ENCODE measurements at places on chromosomes 1 and 21. TPM values are rescaled to one million over a fixed set of nuclear protein-coding genes. Genes with fewer than 3 reads are reported as not detected.

- no peak for DNase-seq
Measured at GRCh38 chr1:105909811-105910210, 1146.7 kb upstream of the PRMT6 start.

DNA sequence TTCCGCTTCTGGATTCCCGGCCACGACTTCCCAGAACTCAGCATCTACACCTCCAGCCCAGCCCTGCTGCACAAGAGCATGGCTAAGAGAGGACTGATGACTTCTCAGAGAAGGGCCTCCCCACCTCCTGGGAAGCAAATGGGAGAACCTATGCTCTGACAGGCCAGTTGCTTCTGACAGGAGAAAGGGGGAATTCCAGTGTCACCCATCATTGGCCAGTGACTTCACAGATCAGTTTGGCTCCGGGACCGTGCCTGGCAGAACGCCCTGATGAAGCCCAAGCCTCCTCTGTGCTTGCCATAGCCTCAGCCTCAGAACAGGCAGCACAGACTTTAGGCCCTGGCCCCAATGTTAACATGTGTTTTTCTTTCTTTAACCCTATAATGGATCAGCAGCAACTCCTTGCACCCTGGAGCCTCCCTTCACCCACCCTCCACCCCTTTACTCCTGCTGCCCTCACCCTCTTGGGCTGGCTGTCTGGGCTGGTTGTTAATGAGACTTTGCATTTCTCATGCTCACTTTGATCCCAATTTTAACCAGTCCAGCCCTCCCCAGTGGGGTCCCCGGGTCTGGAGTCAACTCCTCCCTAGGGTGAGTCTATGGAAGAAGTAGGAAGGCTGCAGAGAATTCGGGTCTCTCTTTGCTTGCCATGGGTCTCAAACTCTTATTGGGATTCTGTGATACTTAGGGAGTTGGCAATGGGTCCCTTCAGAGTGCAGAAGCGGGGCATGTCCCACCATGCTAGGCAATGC is 42.7 kb upstream of the SLC30A1 start:
- DNase-seq, result peak; percentile 69

DNA sequence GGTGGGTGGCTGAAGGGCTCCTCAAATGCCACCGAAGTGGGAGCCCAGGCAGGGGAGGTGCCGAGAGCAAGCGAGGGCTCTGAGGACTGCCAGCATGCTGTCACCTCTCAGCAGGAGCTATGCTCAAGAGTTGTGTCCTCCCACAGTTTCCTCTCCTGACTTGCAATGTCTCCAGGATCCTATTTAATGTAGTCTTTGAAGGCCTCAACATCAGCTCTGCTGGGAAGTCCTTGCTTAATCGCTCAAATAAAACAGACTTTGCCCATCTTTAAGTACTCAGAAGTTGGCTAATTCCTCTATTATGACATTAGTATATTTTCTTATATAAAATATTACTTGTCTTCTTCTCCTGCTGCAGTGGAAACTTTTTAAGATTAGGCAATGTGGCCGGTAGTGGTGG is 154.2 kb upstream of the NRIP1 start:
- no peak for DNase-seq

GRCh38 chr1:81682490-81682889 is 118.2 kb upstream of the ADGRL2 start:
- peak; percentile 71 for DNase-seq

DNA sequence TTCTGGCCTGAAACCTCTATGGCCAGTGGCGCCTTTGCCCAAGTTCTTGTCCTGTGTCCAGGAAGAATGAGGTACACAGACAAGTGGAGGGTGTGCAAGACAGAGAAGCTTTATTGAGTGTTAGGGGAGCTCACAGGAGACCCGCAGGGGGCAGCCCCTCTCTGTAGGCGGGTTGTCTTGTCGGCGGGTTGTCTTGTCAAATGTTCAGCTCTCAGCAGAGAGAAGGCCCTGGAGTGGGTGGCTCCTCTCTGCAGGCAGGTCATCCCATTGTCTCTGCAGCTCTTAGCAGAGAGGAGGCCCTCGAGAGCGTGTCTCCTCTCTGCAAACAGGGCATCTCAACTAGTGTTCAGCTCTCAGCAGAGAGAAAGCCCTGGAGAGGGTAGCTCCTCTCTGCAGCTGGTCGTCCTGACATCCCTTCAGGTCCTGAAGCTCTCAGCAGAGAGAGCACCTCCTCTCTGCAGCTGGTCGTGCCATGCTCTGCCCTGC is 11.0 kb downstream of the COL6A2 start:
- DNase-seq, result no peak

- DNase-seq, result no peak
Measured at GRCh38 chr1:42951588-42951987, 7.1 kb downstream of the SLC2A1 start.

GRCh38 chr1:180560868-180561600 is 2.3 kb downstream of the OVAAL start:
- DNase-seq, result peak; percentile 64

GRCh38 chr1:212060632-212061472 is 25.3 kb downstream of the DTL start:
- DNase-seq, result no peak

DNA sequence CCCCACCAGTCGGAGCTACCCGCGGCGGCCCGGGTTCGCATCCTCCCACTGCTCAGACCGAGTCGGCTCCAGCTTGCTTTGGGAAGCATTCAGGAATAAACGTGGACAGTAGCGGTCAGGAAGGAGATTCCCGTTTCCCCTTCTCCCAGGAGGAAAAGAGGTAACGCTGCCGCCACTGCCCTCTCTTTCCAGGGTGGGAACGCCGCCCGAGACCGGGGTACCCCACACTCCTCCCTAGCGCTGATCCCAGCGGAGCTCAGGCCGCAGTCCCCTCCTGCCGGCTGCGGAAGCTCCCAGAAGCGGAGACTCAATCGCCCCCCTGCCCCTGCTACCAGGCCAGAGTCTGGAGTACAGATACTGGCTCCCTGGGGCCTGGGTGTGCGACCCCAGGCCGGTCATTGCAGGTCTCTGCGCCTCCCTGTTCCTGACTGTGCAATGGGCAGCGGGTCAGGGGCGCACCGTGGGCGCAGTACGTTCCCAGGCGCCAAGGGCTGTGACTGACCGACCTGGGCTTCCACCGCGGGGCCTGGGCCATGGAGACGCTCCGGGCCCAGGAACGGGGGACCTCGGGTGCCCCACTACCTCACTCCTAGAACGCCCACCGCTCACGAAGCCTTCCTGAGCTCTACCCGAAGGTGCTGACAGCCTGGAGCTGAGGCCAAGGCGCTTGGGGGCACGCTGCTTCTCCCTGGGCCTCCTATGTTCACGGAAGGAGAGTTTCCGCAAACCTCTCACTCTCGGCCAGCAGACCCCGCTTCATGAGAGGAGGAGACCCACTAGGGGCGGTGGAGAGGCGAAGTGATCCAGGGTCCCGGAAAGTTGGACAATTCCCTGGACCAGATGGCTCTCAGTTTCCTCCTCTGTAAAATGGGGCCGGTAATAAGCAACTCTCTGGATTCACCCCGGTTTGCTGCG is 7.8 kb downstream of the DMRTA2 start:
- DNase-seq, result no peak

GRCh38 chr1:27600498-27601175 is 3.3 kb downstream of the AHDC1 start:
- no peak for DNase-seq

DNA sequence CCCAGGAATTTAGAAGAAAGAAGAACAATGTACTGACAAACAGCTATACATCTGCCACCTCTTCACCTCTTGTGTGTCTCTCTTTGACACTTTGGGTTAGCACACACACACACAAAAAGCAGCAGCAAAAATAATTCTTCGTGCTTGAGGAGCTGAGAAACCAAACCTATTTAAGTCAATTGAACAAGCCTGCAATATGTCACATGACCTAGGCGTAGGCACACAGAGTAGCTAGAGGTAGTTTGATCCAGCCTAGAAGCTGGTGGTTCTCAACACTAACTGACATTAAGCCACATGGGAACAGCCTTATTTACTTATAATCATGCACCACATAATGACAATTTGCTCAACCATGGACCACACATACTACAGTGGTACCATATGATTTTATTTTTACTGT is 32.3 kb downstream of the RRAGC start:
- DNase-seq, result no peak

- no peak for DNase-seq
Measured at GRCh38 chr1:196059210-196059609, 549.0 kb downstream of the KCNT2 start.

- DNase-seq, result peak; percentile 91
Measured at GRCh38 chr1:64476251-64476952, 6.5 kb downstream of the CACHD1 start.

DNA sequence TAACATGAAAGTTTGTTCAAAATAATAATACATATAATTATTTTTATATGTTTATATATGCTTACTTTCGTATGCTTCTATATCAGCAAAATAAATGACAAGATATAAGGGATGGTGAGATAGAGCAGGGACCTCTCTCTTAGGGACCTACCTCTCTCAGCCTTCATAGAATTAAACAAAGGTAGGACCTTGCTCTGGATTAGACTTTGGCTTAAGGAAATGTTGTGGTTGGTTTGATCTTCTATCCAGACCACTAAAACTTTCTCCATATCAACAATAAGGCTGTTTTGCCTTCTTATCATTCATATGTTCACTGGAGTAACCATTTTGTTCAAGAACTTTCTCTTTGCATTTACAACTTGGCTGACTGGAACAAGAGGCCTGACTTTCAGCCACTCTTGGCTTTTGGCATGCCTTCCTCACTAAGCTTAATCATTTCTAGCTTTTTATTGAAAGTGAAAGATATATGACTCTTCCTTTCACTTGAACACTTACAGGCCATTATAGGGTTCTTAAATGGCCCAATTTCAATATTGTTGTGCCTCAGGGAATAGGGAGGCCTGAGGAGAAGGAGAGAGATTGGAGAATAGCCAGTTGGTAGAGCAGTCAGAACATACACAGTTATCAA is 14.4 kb downstream of the FRRS1 start:
- peak; percentile 18 for DNase-seq

DNA sequence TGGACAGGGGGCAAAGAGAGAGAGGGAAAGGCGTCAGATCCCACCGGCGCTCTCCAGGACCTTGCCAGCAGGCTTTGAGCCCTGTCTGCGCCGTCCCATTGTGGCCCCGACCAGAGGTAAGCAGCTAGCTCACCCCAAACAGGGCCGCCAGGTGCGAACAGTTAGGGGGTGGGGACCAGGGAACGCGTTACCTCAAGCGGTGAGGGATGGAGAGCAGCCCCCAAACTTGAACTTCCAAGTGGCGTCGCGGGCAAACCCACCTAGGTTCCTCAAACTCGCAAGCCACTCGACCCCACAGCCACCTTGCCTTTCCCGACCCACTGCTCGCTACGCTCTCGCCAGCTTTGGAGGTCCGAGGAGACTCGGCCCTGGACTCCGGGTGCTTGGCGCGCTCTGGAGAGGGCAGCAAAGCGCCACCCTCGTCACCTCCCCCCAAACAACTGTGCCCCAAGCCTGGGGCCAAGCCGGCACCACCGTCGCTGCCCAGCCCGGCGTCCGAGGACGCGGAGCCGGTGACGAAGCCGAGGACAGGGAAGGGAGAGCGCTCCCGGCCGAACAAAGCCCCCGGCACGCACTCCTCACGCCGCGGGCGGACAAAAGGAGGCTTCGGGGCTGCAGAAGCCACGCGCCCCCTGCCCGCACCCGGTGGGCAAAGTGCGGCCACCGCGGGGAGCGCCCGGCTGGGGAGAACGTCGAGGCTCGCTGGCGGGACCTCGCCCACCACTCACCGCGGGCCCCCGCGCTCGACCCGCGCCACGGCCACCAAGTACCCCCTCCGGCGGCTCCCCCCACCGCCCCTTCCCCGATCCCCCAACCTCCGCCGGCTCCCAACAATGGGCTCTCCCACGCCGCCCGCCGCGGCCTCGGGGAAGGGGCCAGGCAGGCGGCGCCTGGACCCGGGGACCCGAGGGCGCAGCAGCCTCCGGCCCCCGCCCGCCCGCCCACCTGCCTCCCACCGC is 976 bp downstream of the SSBP3 start:
- no peak for DNase-seq

- no peak for DNase-seq
Measured at GRCh38 chr1:210144736-210145135, 87.9 kb upstream of the SERTAD4 start.

GRCh38 chr1:161131523-161132409 is 701 bp downstream of the DEDD start:
- DNase-seq, result peak; percentile 56

- no peak for DNase-seq
Measured at GRCh38 chr1:156422602-156423091, 53.6 kb downstream of the RHBG start.

GRCh38 chr1:159707472-159708260 is 6.7 kb downstream of the CRP start:
- no peak for DNase-seq

DNA sequence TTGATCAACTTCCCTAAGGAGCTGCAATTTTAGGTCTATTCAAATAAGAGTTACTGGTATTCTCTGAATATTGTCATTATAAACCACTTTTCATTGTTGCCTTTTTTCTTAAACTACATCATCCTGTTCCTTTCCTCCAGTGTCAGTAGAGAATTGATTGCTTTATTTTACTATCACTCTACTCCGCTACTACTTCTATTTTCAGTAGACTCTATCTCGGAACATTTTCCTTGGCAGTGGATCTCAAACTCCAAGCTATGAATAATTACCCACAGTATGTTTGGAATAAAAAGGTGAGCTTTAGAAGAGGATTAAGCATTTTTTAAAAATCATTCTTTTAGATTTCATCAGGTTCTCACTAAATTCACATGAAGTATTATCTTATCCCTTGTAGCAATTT is 224.9 kb downstream of the GREM2 start:
- peak; percentile 47 for DNase-seq

- peak; percentile 99 for DNase-seq
Measured at GRCh38 chr1:15524283-15525049, 451 bp upstream of the CASP9 start.

DNA sequence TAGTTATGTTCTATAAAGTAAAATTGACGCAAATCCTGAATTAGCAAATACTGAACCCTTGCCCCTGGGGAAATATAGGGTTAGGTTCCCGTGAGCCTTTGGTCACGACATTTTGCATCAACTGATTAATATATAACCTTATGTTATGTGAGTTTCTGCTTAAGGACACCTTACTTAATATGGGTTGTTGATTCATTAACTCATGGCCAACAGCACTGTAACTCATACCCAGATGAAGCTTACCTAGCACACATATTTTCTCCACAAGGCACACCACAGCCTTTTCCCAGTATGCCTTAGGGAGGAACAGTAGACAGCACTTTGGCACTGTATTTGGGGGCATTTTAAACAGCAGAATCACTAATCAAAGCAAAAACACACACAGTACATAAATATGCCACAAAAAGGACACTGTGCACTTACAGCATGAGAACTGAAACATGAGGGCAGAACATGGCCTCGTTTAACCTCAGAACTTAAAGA is 15.1 kb downstream of the INAVA start:
- DNase-seq, result no peak

- no peak for DNase-seq
Measured at GRCh38 chr21:25916226-25916625, 181.5 kb downstream of the GABPA start.

Gene YARS1
- total RNA-seq, result 186 TPM

Gene SUSD4
- total RNA-seq, result 1.9 TPM

Gene MPL
- not detected for total RNA-seq

Gene OLFM3
- total RNA-seq, result not detected

Gene NEGR1
- 20.7 TPM for total RNA-seq

Gene OR2T29
- not detected for total RNA-seq

Gene BMP8A
- total RNA-seq, result not detected

Gene HEYL
- not detected for total RNA-seq

Gene NPR1
- 1.5 TPM for total RNA-seq

Gene B4GALT3
- total RNA-seq, result 11.4 TPM

Gene C1QTNF12
- 0.65 TPM for total RNA-seq

Gene TBX15
- 0.63 TPM for total RNA-seq

Gene PBXIP1
- 36.2 TPM for total RNA-seq

Gene OR2G6
- not detected for total RNA-seq

Gene OTUD3
- 5.8 TPM for total RNA-seq
